Stimulated activated CD8-positive, alpha-beta memory T cell treated with anti-CD3 and anti-CD28 coated beads, Interleukin-15, amount 100 ng/mL, for 1 hour (primary cell): ENCODE measurements at places on chromosomes 11 and 22.

- no peak for DNase-seq
Measured at GRCh38 chr22:44184006-44184405, 3.3 kb downstream of the PARVG start.

DNA sequence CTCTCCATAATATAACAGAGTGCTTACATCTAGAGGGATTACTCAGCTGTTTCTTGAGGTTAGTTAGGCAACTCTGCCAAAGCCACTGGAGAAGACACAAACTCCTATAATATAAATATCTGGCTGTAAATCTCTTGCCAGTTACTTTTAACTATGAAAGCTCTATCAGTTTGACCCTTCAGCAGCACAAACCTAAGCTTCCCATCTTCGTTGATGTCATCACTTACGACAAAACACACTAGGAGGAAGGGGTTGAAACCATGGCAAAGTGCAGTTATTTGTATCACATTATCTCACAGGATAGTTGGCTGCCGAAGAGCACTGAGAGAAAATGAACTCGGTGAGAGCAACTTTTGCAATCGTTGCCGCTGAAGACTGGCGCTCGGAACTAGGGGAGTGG lies 922.1 kb downstream of the OPCML start:
- no peak for DNase-seq

DNA sequence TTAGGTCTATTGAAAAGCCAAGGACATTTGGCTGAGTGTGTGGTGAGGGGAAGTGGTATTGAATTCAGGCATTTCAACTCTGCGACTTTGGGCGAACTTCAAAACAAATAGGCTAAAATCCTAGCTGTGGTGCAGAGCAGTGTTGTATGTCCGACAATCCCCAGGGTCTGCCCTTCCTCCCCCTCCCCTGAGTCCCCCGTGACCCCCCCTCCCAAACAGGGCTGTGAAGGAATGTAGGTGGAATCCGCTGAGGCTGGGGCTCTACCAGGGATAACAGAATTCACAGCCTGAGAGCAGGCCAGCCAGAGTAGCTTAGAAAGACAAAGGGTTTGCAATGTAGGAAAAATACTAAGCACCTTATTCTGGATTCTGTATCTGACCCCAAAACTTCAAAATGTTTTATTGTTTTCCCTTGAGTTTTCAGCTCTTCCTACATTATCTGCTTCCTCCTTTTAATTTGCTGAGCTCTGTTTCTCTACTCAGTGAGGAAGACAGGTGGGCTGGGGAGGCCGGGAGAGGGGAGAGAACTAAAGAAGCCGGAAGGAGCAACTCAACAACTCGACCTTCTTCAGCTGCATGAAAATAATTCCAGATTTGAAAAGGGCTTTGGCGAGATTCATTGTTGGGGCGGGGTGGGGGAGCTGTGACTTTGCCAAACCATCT lies 315.2 kb downstream of the BLID start:
- DNase-seq: no peak

GRCh38 chr11:3040881-3041280 lies 16.3 kb downstream of the CARS1 start:
- DNase-seq: no peak

DNA sequence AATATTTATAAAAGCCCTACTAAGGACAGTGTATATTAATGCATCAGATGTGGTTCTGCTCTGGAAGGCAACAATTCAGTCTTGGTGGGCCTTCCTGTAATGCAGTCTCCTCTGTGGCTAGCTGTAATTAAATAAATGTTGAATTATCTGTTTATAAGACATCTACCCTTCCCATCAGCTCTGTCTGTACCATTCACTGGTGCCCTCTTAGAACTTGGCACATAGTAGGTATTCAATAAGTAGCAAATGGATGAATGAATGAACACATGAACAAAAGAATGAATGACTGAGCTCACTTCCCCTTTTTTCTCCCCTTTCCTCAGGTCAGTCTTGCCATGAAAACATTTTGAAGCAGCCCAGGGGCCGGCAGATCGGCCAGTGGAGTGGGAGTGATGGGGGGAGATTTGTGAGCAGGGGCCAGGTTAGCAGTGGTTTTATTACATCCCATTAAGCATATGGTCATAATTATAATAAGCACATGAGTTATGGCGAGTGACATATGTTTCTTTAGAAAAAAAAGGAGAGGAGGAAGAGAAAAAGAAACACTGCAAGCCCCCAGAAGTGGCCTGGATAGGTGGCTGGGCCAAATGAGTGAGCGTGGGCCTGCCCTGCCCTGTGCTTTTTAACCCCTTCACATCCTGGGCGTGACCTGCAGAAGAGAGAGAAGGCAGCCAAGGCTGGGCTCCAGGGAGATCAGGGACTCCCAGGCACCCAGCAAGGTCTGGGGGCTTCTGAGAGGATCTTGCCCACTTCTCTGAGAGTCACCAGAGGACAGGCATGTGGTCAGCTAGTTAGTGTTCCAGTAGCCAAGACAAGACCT lies 48.6 kb upstream of the CD82 start:
- no peak for DNase-seq

DNA sequence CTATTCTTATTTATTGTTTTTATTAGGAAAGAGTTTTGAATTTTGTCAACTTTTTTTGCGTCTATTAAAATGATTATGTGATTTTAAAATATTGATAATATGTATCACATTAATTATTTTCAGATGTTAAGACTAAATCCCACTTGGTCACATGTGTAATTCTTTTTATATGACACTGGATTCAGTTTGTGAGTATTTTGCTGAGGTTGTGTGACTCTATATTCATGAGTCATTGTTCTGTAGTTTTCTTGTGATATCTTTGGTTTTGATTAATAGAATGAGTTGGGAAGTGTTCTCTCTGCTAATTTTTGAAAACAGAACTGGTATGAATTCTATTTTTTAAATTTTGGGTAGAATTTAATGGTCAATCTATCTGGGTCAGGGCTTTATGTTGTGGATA lies 317.9 kb downstream of the ETS1 start:
- DNase-seq: no peak

GRCh38 chr11:27701355-27702105 lies 1.3 kb upstream of the BDNF start:
- no peak for DNase-seq

- no peak for DNase-seq
Measured at GRCh38 chr11:40602866-40603552, 856.4 kb downstream of the LRRC4C start.

- no peak for DNase-seq
Measured at GRCh38 chr22:37968452-37969251, 15.2 kb downstream of the POLR2F start.

DNA sequence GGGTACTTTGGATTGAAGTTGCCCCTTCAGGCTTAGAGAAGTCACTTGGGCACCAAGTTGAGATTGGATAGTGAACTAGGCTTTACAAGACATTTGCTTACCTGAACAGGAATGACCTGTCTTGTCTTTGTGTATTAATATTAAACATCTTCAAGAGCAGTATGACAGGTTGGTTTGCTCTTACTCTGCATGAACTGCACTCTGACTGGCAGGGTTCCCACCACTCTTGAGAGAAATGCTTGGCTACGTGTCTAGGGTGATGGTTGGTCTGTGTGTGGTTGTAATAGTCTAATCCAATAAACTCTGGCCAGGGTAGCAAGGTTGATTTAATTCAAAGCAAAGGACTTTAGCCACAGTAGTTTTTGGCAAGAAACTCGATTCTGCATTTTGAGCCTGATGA lies 20.1 kb upstream of the SPTBN2 start:
- no peak for DNase-seq

DNA sequence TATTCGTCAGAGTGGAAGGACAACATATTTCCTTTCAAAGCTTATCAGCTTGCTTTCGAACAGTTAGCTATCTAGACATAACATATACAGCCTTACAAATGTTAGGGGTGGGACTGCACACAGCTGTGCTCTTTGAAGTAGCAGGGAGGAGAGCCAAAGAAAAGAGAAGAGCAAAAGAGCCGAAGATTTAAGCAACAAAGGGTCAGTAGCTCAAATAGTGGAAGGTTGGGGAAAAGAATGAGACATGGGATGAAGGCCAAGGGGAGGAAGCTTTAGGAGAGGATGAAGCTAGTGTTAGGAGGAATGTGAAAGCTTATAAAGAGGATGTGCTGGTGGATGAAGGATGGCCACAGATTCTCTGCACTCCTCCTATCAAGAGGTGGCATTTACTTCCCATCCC lies 31.8 kb upstream of the IGSF22 start:
- no peak for DNase-seq

DNA sequence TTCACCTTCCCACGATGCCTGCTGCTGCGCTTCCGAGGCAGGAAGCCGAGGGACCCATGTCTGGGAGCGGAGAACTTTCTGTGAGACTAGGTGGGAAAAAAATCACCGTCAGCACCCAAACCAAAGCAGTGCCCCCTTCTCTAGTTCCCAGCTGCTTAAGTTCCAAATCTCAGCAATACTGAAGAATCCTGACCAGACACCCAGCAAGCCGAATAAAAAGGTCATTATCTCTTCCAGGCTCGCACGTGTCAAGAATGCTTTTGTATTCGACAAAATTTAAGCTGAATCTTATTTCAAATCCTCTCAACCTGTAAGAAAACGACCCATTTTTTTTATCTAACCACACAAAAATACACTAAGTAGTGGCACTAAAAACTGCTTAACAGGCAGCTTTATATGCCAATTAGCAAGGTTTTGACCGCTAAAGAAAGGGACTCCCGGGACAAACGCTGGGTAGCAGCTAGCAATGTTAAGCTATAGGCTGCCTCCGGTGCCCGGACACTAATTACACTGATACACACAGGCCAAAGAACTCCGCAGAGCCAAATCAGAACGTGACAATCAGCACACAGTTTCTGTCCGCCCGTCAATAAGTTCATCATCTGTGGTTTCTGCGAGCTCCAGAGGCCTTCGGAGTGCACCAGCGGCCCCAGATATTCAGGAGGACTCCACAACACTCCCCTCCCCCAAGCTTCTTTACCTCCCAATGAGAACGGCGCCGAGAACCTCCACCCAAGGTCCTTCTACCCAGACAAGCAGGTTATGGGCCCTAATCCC lies 728 bp downstream of the RPL3 start:
- DNase-seq: no peak

DNA sequence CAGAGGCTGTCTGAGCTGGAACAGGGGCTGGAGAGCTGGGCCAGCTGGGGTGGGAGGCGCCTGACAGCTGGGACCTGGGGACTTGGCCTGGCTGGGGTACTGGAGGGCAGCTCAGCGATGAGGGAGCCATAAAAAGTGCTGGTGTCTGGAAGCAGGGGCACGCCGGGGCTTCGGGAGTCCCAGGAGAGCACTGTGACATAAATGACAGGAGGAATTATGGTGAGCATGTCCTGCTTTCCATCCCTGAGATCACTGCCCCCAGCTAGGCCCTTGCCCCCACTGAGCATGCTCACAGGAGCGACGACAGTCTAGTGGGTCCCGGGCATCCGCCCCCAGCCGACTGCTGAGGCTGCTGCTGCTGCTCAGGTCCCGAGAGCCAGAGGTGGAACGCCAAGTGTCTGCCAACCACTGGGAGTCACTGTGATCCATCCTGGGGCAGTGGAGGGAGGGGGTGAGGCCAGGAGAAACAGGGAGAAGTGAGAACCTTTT lies 6.2 kb downstream of the ROBO4 start:
- no peak for DNase-seq

- DNase-seq: no peak
Measured at GRCh38 chr11:119779195-119780071, 50.4 kb upstream of the NECTIN1 start.

DNA sequence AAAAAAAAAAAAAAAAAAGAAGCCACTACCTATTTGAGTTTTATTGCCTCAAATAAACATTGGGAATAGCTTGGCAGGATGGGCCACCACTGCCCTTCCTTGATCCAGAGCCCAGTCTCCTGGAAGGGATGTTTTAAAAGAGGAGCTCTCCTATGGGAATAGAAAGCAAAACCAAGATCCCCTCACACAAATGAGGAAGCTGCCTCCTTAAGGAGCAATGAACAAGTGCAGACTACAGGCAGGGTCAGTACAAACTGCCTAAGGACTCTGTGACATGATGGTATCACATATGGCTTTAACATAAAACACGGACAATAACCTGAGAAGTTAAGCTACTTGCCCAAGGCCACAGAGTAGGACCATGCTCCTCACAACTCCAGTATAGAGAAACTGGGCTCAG lies 120.8 kb downstream of the NAT10 start:
- DNase-seq: no peak

- no peak for DNase-seq
Measured at GRCh38 chr11:35182317-35182939, 43.5 kb downstream of the CD44 start.
